Stimulated activated CD4-positive, alpha-beta T cell treated with anti-CD3 and anti-CD28 coated beads, Interleukin-2, amount 100 ng/mL, for 24 hours (primary cell): ENCODE measurements at places on chromosomes 16 and 17.
A peak's percentile ranks its signal among the peaks of the same experiment; 100 is the strongest.

GRCh38 chr17:75950421-75950820 lies 9.6 kb upstream of the FBF1 start:
- no peak for DNase-seq

- DNase-seq, result no peak
Observed at GRCh38 chr17:55330344-55330933, 65.7 kb downstream of the HLF start.

- DNase-seq, result no peak
Observed at GRCh38 chr16:86925067-86925791, 346.9 kb downstream of the FOXL1 start.

DNA sequence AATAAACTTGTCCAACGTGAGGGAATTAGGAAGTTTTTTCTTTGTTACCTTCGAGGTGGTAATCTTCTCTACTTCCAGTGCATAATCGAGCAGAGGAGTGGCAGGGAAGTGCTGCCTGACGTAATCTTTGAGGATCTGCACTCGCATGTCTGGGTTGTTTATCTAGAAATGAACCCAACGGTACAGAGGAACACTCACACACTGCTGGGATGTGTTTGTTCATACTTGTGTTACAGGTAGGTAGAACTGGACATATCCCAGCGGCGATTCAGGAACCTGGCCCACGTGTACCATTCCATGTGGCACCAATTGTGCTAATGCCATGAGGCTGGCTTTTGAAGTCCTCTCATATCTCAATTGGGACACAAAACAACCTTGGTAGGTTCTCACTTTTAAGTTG lies 4.2 kb upstream of the KLHL11 start:
- no peak for DNase-seq

- DNase-seq, result no peak
Observed at GRCh38 chr16:74463888-74464287, 42.6 kb upstream of the CLEC18B start.

DNA sequence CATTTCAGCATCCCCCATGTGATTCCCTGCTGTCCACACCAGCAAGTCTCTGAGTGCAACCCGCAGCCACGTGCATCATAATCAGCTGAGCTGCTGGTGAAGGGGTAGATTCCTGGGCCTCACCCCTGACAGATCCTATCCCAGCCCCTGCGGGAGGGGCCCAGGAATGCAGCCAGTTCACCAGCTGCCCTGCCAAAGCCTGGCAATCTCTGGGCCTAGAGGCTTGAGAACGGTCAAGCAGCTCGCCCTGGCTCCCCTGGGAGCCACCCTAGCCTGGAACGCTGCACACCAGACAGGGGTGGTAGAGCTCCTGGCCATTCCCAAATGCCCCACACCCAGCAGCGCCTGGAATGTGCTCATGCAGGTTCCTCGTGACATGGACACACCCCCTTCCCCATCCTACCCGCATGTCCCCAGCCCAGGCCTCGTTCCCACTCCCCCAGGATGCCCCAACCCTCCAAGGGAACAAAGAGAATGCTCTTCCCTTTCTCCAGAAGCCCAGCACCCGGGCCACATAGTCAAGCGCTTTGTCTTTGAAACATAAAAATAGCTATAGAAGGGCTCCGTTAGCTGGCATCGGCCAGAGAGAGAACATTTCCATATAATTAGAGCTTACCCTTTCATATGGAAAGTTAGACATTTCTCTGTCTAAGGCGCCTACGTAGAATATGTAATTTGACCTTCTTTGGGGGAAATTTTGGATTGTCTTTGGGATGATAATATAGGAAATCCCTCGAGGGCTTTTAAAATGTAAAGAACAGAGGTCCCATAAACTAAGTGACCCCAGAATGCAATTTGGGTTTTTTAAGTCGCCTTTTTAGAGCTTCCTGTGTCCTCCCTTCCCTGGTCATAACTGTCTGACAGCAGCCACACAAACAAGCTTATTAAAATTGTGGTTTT lies 3.4 kb downstream of the CEP295NL start:
- DNase-seq, result no peak

DNA sequence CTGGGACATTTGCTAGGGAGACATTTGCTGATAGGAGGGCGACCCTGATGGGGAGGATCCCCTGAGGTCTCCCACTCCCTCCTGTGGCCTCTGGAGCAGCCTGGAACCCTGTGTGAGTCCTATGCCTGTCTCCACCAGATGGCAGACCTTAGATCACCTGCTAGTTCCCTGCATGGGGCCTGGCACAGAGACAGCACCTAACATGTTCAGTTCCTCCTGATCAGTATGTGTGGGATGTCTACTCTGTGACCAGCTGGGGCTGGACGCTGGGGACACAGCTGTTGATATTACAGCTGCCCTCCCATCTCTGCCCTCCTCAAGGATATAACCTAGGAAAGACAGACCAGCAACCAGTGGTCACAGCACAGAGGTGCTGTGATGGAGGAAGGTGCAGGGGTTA lies 1.1 kb upstream of the ADCY7 start:
- no peak for DNase-seq

DNA sequence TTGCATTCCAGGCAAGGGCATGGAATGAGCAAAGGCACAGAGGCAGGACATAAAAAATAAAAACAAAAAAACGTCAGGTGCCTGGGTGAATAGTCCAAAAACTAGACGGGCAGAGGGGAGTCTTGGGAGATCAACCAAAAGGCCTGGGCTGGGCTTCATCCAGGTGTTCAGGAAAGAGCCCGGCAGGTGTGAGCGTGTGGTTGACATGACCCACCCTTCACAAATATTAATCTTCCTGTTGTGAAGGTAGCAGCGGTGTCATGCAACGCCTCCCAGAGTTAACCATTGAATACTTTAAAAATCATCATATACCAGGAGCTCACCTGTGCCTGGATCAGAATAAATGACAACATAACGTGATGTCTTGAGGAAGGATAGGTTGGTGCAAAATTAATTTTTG lies 90.6 kb downstream of the USP22 start:
- DNase-seq, result no peak

- DNase-seq, result no peak
Observed at GRCh38 chr17:35708149-35708548, 23.3 kb upstream of the RASL10B start.

DNA sequence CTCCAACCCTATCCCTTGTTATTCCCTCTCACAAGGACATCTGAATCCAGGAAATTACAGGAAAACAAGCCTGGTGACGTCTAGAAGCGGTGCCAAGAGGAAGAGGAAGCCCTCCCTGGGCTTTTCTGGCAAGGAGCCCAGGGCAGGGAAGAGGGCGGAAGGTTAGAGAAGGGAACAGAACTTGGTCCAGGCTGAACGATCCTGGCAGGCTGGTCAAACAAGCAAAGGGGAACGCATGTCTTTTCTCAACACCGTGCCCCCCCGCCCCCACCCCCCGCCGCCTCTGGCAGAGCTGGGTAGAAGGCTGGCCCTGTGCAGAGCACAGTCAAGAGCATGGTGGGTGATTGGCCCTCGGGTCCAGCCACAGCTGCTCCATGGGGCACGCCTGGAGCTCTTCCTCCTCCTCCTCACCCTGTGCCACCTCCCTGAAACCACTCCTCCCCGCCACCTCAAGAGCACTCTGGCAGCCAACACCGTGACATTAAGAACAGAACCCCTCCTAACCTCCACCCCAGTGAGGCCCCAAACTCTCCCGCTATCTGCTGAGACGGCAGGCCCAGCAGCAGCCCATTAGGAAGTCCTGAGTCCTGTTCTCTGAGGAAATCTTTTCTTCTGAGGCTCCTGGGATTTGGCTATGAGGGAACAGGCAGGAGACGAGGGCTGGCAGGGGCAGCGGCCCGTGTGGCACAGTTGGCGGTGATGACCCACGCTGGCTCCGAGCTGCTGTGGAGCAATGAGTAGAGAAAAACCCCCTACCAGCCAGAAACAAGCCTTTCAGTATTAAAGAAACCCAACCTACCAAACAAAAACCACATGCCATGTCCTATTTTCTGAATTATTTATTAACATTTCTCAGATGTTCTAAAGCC lies 7.3 kb downstream of the C16orf86 start:
- no peak for DNase-seq

DNA sequence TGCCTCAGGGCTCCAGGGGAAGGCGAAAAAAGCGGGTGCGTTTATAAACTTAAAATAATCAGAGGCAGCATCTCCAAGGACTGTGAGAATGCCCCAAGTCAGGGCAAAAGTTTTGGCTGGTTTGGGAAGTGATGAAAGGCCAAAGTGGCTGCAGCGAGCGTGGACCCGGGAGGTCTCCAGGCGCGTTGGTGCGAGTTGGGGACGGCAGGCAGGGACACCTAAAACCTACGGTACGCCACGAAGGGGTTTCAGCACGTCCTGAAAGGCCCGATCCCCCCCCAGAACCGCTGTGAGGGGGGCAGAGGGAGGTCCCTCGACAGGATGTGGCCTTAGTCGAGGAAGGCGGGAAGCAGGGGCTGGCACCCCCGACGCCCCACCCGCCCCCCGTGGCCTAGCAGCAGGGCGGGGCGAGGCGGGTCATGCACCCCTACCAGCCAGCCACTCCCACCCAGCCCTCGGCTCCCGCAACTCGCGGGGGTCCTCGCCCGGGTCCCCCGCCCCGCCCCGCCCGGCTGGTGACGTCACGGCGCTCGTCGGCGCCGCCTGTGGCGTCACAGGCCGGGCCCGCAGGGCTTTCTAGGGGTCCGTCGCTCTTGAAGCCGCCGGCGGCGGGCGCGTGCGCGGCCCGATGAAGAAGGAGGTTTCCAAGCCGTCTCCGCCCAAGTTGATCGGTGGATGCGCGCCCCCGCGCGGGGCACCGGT lies at the start of gene MYCBPAP:
Gene MYCBPAP, plus strand, starts transcription at position 569 of the 702 bp plus-strand sequence. CDS start 236 bp downstream, outside the sequence.
- peak; percentile 80 for DNase-seq

- DNase-seq, result peak; percentile 57
Observed at GRCh38 chr17:40516581-40517285, 15.3 kb upstream of the TNS4 start.

DNA sequence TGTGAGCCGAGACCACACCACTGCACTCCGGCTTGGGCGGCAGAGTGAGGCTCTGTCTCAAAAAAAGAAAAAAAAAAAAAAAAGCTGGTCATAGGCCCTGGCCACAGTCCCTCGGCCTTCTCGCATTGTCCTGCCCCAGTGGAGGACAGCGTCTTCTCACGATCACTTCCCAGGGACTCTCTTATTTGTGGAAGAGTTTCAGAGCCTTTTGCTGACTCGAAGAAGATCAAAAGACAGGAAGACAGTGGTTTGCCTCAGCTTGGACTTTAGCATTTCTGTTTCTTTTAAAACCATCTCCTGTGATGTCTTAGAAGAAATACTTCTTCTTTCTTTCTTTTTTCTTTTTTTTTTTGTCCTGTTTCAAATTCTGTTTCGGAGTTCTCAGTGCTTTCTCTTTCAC lies 210.0 kb downstream of the FTO start:
- no peak for DNase-seq

DNA sequence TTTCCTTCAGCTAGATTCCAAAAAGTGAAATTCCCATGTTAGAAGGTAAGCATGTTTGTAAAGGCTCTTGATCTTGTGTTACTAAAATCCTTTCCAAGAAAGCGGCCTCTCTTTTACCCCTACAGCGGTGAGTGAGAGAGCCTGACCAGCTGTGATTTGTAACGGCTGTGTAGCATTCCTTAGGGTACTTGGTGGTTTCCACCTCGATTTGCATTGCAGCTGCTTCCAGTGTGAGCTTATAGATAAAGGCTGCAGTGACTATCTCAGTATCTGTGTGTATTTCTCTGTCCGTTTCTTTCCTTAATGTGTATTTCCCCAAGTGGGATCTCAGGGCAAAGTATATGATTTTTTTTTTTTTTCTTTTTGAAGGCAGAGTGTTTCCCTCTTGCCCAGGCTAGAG lies 169.4 kb downstream of the SNX29 start:
- no peak for DNase-seq

GRCh38 chr17:39139561-39139960 lies 11.9 kb downstream of the PLXDC1 start:
- no peak for DNase-seq

DNA sequence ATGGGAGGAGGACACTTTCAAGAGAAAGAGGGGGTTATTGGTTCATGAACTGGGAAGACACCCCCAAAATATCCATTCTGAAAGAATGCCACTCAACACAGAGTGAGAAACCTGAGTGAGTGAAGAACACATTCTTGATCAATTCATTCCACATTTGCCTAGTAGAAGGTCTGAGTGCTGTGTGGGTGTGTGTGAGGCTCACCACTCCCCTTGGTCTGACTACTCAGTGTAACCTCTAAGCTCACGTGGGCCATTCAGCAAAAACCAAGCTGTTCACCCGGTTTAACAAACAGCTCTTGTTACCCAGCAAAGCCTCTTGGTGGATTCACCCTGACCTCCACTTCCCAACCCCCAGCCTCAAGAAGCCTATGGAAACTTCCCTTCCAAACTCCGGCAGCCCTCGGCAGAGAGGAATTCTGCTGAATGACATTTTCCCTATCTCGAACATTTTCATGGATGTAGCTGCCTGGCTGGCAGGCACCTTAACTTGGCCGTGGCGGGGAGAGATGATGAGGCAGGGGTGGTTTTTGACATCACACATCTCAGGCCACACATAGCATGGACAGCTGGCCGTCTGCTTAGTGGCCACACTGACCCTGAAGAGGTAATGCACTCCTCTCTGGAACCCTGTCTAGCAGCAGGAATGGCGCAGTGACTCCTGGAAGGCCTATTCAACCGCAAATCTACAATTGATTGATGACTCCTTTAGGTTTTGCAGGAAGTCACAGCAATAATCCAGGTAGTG lies 11.6 kb downstream of the ST6GALNAC1 start:
- no peak for DNase-seq

- DNase-seq, result no peak
Observed at GRCh38 chr16:49961089-49961488, 63.9 kb upstream of the CNEP1R1 start.

- DNase-seq, result no peak
Observed at GRCh38 chr17:79093270-79093669, 18.6 kb downstream of the ENGASE start.

DNA sequence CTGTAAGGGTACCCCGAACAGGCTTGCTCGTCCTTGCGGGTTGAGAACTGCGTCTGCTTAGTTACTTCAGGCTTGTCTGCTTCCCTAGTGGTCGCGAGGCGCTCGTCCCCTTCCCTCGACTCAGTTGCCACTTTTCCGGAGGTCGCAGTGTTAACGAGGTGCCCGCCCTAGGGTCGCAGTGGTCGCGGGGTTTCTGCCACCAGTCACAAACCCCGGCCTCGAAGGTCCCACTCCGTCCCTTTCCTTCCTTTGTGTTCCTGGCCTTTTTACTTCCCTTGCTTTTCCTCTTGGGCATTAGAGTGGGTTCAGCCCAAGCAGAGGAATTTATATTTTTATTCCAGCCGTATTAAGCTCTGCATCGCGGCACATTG lies 299 bp downstream of the NUP85 start:
- no peak for DNase-seq

DNA sequence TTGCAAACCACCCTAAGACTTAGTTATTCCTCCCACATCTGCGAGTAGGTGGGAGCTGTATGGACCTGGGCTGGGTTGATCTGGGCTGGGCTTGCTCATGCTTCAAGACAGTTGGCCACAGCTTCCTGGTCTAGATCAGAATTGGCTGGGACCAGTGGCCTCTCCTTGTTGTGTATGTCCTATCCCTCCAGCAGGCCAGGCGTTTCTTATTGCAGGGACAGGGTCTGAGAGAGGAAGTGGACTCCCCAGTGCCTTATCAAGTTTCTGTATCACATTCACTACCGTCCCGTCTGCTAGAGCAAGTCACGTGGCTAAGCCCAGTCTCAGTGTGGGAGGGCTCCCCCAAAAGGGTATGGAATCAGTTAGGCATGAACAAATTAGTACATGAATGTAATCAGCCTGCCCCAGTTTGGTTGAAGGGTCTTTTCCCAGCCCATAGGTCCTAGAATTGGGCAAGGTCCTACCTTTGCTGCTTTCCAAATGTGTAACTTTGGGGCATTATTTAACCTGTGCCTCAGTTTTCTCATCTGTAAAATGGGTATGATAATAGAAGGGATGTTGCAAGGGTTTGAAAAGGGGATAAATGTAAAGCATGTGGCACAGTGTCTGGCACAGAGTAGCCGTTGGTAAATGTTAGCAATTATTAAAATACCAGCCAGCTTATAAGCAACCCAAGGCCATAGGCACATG lies 36.0 kb downstream of the NKD1 start:
- DNase-seq, result no peak
